Adrenal gland (tissue), 19 donors: ENCODE measurements at places on chromosomes 16 and 17. TPM values are rescaled to one million over a fixed set of nuclear protein-coding genes. Genes with fewer than 3 reads are reported as not detected.
A peak's percentile ranks its signal among the peaks of the same experiment; 100 is the strongest.

DNA sequence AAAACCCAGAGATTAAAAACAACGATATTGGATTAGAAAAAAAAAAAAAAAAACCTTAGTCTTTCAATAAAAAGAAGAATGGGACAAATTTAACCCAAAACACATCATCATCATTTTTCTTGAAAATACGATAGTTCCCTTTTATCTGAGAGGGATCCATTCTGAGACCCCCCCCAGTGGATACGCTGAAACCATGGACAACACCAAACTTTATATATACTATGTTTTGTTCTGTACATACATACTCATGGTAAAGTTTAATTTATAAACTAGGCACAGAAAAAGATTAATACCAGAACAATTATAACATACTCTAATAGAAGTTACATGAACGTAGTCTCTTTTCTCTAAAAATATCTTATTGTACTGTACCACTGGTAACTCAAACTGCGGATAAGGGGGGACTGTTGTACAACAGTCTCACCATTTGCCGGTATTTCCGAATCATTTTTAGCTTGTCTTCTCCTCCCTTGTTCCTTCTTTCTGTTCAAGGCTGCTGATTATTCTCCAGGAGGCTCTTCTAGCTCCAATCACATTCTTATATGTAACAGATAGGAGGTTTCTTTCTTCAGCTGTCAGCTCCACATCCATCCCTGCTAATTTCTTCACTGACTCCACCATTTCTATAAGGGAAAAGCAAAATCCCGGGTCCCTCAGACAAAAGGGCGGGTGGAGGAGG, 37.0 kb downstream of the RNF135 start:
- DNase-seq = no peak

DNA sequence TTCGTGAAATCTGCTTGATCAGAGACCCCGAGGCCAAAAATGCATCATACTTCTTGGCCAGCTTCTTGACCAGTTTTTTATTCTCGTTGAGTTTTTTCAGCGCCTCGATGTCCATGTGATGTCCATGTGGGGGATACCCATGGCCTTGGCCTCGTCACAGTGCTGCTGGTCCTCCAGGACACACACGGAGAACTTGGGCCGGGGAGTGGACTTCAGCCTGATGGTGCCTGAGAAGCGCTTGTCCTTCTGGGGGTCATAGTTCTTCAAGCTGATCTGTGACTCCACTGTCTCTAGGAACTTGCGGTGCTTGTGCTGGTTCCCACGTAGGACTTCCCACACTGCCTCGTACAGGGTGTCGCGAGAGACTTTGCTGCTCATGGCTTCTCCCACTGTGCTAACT, 16.7 kb downstream of the COX4I1 start:
- DNase-seq = no peak

- no peak for DNase-seq
These were observed 48.8 kb upstream of the SIAH1 start for GRCh38 chr16:48433850-48434530.

DNA sequence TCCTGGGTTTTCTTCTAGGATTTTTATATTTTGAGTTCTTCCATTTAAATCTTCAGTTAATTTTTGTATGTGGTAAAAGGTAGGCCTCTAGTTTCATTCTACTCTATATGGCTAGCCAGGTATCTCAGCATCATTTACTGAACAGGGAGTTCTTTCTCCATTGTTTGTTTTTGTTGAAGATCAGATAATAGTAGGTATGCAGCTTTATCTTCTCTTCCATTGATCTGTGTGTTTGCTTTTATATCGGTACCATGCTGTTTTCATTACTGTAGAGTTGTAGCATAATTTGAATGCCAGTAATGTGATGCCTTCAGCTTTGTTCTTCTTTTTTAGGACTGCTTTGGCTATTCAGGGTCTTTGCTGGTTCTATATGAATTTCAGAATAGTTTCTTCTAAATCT, 77.3 kb downstream of the USP22 start:
- no peak for DNase-seq

- DNase-seq = no peak
These were observed 44.1 kb downstream of the ZNF423 start for GRCh38 chr16:49811644-49812334.

GRCh38 chr17:17204041-17204591, 2.0 kb downstream of the PLD6 start:
- DNase-seq = peak; percentile 73

DNA sequence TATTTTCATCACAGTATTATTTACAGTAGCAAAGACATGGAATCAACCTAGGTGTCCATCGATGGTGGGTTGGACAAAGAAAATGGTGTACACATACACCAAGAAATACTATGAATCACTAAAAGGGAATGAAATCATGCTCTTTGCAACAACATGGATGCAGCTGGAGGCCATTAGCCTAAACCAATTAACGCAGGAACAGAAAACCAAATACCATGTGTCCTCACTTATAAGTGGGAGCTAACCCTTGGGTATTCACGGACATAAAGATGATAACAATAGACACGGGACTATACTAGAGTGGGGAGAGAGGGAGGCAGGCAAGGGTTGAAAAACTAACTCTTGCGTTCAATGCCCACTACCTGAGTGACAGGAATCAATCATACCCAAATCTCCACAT, 41.0 kb downstream of the MRPS23 start:
- DNase-seq = no peak

DNA sequence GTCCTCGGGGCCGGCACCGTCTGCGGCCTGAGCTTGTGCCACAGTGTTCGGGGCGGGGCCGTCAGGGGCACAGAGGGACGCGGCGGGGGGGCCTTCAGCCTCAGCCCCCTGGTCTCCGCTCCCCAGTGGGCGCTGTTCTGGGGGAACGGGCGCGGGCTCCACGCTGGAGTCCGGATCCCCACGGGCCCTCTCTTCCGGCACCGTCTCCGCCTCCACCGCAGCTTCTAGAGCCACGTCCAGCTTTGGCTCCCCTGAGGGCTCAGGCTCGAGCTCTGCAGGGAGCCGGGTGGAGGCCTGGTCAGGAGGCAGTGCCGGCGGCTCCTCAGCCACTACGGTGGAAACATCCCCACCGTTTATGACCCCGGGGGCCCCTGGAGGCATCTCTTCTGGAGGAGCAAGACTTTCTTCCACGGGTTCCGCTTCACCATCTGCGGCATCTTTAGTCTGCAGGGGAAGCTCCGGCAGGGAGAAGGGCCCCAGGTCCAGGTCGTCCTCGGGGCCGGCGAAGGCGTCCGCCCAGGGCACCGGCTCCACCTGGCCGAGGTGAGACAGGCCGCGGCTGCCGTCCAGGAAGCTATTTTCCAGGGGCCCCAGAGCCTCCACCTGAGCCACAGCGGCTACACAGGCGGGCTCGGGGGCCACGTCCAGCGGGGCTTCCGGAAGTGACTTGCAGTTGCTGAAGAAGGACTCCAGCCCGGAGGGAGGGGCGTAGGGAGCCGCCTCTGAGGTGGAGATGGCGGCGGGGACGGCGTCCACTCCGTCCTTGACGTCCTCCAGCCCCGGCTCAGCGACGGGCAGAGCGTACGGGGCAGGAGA, 62.4 kb downstream of the ZNF778 start:
- no peak for DNase-seq

DNA sequence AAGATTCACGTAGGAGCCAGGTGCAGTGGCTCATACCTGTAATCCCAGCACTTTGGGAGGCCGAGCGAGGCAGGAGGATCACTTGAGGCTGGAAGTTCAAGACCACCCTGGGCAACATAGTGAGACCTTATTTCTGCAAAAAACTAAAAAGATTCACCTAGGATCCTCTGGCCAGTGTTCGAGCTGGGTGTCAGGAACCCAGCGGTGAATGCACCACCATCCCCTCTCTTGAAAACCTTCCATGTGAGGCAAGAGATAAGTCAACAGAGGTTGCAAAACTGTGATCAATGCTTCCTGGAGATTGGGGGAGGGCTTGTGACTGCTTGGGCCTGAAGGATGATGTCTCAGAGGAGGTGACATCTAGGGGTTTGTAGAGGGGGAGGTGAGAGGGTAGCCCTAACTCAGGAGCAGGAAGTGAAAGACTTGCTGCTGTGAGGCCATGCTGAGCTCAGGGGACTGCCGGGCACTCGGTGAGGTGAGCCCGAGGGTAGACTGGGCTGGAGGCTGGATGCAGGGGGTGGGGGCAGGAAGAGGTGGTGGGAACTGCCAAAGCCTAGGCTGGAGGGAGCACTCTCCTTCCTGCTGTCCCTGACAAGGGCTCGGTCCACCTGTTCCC, 11.7 kb downstream of the GJD3 start:
- DNase-seq = peak; percentile 62

DNA sequence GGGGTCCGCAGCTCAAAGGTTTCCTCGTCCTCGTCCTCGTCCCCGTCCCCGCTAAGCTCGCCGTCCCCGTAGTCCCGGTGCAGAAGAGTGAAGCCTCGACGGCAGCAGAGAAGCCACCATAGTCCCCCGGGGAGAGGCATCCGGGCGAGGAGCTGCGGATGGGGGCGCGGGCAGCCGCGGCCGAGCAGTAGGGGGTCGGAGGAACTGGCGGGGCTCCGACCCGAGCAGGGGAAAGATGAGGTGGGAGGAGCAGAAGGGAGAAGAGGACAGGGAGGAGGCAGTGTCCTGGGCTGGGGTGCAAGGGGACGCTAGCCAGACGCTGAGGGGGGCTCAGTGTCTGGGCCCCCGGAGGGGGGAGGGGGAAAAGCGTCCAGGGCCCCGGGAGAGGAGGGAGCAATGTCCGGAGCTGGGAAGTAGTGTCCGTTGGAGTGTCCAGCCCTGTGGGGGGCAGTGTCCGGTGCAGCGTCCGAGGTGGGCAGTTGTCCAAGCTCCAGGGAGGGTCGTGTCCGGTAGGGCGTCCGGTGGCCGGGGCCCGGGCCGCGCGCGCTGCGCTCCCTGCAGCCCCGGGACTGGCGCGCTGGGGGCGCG, at the start of gene PLEKHH3:
Gene PLEKHH3 (minus strand): TSS at position 571 of the 588 bp plus-strand sequence. CDS start 431 bp downstream, at position 140.
- no peak for DNase-seq

- DNase-seq = no peak
These were observed 15.2 kb downstream of the IL21R start for GRCh38 chr16:27417047-27417671.

GRCh38 chr16:78249056-78249455, 149.6 kb downstream of the WWOX start:
- DNase-seq = no peak

- DNase-seq = no peak
These were observed 3.4 kb upstream of the NSRP1 start for GRCh38 chr17:30113213-30113612.

- DNase-seq = no peak
These were observed 136.0 kb upstream of the WSB1 start for GRCh38 chr17:27157898-27158297.

GRCh38 chr16:55563797-55564196, 2.7 kb upstream of the CAPNS2 start:
- no peak for DNase-seq

GRCh38 chr16:84194470-84195200, 3.7 kb downstream of the ADAD2 start:
- peak; percentile 69 for DNase-seq

DNA sequence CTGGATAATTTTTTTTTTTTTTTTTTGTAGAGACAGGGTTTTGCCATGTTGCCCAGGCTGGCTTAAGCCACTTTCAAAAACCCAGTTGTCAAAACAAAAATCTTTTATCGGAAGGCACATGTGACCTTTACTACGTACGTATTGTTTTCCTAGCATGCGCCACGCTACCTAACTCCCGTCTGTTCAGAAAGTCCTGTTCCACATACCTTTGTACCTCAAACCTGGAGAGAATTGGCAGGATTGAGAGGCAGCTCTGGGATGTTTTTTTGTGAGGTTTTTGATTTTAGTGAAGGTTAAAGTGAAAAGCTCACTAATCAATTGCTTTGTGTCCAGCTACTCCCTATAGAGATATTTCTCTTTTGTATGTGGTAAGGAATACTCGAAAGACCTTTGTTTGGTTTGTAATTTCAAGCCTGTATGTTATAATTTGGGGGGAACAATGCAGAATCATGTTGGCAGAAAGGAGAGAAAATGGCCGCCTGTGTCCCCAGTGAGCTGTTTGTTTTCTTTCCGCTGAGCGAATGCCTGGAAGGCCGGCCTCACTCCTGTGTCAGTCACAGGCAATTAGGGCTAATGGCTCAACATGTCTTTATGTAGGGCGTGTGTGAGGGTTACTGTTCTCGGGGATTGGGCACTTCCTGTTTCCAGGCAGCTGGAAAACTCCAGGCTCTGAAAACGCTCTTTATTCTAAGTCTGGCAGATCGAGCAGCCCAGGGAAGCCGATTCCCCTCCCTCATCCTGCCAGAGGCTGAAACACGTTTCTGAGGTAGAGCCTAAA, 60.8 kb upstream of the CLEC18A start:
- DNase-seq = peak; percentile 25

- DNase-seq = peak; percentile 84
These were observed 688 bp downstream of the CRK start for GRCh38 chr17:1455291-1455796.

GRCh38 chr17:45889579-45889978, 4.8 kb upstream of the MAPT start:
- no peak for DNase-seq

GRCh38 chr16:80123189-80123588, 417.6 kb upstream of the DYNLRB2 start:
- no peak for DNase-seq

DNA sequence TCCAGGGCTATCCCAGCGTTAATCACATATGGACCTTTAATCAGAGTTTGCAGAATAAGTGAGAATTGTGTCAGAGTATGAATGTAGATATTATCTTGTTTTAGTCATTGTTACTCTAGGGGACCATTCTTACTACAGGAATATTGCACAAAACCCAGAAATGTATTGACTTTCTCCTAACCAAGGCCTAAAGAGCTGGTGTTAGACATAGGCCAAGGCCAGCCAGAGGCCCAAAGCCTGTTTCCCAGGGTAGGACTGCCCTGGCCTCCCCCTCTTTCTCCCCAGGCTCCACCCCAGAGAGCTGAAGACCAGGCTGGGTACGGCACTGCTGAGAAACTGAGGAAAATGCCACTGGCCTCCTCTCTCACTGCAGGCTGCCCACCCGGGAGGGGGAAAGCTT, 41.9 kb upstream of the MEOX1 start:
- DNase-seq = no peak

GRCh38 chr17:63946440-63947363, 14.6 kb upstream of the CD79B start:
- peak; percentile 63 for DNase-seq

DNA sequence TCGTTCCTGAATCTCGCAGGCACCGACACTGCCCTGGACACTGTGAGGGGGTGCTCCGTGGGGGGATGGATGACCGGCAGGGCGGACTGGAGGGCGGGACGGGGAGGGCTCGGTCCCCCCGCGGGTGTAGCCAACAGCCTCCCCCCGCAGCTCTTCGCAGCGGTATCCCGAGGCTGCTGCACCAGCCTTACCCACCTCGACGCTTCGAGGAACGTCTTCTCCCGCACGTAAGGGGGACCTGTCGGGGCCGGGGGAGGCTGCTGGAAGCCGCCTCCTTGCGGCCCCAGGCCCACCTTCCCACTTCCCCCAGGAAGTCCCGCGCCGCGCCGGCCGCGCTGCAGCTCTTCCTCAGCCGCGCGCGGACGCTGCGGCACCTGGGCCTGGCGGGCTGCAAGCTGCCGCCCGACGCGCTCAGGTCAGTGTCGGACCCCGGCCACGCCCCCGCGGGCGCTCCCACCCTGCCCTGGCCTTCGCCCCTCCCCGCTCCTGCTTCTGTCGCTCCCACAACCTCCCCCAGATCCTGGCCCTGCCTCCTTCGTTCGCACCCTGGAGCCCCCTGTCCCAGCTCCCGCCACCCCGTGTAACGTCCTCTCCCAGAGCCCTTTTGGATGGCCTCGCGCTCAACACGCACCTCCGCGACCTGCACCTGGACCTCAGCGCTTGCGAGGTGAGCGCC, 3.3 kb downstream of the CARMIL2 start:
- no peak for DNase-seq

Gene PYDC1
- total RNA-seq = not detected

Gene CDC27
- total RNA-seq = 33.9 TPM

Gene CDRT15
- total RNA-seq = not detected

Gene KRT15
- not detected for total RNA-seq

Gene AIPL1
- not detected for total RNA-seq

Gene EXOC7
- 131 TPM for total RNA-seq

Gene OR1G1
- not detected for total RNA-seq

Gene SLC2A4
- total RNA-seq = 4.5 TPM

Gene PDIA2
- 0.28 TPM for total RNA-seq

Gene KIF2B
- not detected for total RNA-seq
